GM12864 (cell line): ENCODE measurements at places on chromosomes 2 and 18.

GRCh38 chr2:177282181-177282641 is 17.7 kb upstream of the NFE2L2 start:
- DNase-seq = no peak

DNA sequence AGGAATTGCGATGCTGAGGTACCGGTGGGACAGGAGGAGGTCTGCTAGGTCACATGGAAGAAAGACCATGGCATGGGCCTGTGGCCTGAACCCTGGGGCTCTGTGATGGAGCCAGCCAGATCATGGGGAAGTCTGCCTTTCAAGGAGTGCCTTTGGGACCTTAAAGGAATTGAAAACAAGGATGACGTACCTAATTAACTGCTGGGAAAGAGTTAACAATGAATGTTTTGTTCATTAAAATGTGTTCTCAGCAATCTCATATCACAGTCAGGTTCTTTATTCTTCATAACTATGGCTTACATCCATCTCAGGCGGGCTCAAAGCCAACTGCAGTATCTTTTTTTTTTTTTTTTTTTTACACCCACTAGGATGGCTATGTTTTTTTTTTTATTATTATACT is 25.6 kb downstream of the TRPM8 start:
- no peak for DNase-seq

GRCh38 chr18:37440206-37440605 is 125.4 kb downstream of the CELF4 start:
- DNase-seq = no peak

DNA sequence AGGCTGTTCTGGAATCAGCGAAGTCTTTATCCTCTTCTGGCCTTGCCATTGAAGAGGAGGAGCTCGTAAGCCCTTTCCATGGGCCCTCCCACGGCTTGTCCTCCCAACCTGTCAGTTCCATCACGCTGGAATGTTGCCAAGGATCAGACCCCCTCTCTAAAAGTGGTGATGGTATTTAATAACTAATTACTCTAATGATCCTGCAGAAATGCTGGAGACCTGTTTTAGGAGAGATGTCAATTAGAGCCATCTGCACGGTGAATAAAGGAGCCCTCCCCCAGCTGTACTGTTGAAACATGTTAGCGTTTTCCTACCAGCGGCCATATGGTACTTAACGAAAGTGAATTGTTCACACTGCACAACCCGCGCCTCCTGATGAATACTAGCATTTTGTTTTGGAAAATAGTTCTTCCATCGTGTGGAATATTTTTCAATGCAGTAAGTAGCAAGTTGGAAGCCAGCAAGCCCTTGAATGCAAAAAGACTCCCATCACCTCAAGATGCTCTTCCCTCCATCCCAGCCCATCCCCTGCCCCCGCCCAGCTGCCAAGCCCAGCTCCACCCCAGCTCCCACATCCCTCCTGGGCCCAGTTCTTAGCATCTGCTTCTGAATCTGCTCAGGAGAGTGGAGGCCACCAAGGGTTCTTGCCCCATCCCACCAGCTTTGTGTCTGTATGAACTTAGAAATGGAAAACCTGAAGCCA is 145.4 kb downstream of the KLHL29 start:
- DNase-seq = no peak

DNA sequence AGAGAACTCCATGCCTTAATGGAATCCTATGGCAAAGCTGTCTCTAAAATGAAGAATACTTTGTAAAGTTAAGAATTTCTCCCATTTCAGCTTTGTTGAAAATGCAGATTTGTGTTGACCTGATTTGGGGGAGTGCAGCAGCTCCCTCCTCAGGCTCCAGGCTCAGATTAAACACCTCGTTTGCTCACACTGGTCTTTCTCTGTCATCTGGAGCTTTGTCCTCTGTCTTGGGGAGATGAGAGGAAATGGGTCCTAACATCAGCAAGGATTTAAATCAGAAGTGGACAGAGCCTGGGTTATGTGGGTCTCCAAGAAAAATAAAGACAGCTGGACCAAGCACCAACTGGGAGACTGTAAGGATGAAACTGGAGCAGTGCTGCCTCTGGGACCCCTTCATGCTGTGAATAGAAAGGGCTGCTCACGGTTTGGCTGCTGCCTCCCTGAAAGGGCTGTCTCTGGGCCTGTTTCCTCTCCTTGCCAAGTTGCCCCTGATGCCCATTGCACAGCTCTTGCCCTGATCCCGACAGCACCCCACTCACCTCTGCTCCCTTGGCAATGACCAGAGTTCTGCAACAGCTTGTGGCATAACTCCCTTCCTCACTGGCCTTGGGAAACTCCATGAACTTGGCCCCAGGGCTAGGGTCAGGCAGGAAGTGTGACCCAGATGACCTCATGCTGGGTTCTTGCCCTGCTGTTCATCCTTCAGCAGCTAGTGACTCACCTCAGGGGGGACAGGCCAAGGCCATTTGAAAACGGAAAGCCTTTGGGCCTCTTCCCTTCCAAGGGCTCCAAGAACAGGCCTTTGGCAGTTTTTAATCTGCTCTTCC is 197.2 kb downstream of the CYP26B1 start:
- no peak for DNase-seq

DNA sequence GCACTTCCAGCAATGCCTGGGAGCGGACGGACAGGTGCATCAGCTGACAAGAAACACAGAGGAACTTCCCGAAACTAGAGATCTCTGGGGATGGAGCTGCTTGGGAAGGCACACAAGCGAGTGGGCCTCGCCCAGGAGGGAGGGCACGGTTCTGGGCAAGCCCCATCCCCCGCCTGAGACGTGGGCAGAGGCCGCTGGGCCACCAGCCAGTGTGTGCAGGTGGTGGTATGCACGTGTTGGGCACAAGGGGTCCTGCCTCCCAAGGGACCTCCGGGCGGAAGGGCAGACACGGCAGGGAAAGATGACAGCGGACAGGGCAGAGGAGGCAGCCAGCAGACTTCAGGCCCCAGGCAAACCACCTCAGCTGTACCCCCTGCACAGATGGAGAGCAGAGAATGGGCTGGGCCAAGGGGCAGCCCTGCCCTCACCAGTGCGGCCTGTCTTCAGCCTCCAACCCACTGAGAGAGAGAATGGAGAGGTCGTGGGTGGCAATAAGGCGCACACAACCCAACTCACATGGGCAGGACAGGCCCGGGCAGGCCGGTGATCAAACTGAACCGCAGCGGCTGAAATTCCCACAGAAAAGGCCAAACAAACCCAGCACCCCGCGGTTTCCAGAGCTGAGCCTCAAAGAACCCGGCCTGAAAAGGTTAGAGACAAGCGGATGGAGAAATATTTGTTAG is 51.2 kb downstream of the HDAC4 start:
- no peak for DNase-seq

- DNase-seq = peak; percentile 78
These were observed 76.8 kb downstream of the ALPK2 start for GRCh38 chr18:58552057-58552461.

- DNase-seq = no peak
These were observed 1038.3 kb upstream of the ACVR2A start for GRCh38 chr2:146806364-146807005.

- DNase-seq = no peak
These were observed 727 bp downstream of the KIF1A start for GRCh38 chr2:240819126-240819857.

GRCh38 chr2:166892397-166892796 is 4.1 kb downstream of the XIRP2 start:
- no peak for DNase-seq

GRCh38 chr2:48914477-48915089 is 159.1 kb upstream of the LHCGR start:
- DNase-seq = no peak

DNA sequence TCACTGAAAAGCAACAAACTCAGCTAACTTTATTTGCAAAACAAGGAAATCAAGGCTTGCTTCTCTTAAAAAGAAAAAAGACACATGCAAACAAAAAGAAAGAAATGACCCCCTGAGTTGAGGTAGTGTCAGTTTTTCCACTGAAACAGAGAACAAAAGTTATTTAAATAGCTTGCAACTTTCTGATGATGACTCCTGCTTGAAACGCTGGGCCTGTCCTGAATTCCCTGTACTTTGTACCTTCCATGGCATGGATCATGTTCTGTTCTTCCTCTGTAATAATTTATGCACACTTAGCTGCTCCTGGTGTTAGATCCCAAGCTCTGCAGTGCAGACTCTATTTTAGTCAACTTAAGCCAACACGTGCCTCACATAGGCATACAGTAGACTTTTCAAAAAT is 84.0 kb downstream of the SKA1 start:
- no peak for DNase-seq
